ENCODE measurements at places on chromosomes 5 and 9. TPM values are rescaled to one million over a fixed set of nuclear protein-coding genes. Genes with fewer than 3 reads are reported as not detected.

DNA sequence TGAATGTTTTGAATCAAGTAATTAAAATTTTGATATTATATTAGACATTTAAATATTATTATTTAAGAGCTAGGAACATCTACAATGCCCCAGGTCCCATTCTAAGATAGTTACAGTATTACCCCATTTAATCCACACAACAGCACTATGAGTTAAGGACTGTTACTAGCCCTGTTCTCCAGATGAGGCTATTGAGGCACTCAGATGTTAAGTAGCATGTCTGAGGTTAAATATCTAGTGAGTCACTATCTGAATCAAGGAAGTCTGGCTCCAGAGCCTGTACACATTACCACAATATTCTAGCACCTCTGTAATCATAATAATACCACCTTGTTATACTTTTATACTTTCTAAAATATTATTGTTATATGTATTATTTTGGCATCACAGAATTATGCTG, 304.6 kb downstream of the PDE4D start:
- no peak for DNase-seq

- DNase-seq, result no peak
Measured at GRCh38 chr9:113934167-113934828, 58.2 kb downstream of the ZNF618 start.

GRCh38 chr9:25904701-25905100, 226.5 kb upstream of the TUSC1 start:
- DNase-seq, result no peak

- DNase-seq, result no peak
Measured at GRCh38 chr9:70425192-70425591, 10.7 kb upstream of the KLF9 start.

GRCh38 chr9:3047912-3048311, 204.0 kb upstream of the PUM3 start:
- no peak for DNase-seq

The SPINK6 gene
- not detected for total RNA-seq

The FIBCD1 gene
- not detected for total RNA-seq
